CD4-positive, alpha-beta T cell treated with Interleukin-17A for 4 hours (primary cell): ENCODE measurements at places on chromosomes 3 and 15.

DNA sequence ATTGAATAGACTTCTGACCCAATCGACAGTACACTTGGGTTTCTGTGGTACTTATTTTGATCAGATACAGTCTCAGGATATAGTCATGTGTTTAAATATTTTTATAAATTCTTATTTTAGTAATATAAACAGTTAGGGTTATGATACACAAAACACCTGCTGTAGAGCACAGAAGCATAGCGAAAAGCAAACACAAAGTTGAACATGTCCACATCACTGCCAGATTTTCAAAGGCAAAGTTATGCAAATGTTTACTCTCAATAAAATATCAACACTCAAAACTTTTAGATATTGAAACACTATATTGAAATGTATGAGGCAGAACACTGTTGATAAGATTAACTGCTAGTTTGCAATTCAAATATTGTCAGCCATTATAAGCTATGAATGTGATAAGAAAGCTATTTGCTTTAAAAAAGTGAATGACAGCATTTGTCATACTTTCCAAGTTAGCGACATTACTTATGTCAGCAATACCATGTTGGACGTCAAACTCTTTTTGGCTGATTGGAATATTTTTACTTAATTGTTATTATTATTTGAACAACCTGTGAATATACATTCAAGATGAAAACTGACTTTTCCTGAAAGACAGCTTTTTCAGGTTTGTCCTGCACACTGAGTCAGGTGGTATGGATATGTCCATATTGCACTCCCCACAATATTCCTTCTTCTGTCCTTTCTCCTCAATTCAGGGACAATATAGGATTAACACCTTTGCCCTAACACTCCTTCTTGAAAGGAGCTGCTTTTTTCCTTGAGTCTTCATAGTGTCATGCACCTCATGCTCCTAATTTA is 367.1 kb downstream of the EPHA3 start:
- DNase-seq = no peak

DNA sequence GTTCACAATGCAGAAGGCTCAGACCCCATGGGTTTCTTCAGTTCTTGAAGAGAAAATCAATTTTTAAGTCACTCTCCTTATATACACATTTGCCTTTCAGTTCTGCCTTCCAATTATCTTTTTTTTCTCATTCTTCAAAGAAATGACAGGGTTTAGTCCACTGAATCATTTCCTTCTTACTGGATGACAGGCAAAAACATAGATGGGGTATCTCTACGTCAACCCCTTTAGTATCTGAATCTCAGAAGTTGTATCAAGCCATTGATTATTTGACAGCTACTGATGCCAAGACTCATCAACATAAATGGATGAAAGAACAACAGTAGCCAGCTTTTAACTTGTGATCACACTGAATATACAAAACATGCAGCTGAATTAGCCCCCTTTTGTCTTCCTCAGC is 6.5 kb downstream of the ATOSA start:
- no peak for DNase-seq

GRCh38 chr3:53168175-53168923 is 7.3 kb downstream of the PRKCD start:
- no peak for DNase-seq

DNA sequence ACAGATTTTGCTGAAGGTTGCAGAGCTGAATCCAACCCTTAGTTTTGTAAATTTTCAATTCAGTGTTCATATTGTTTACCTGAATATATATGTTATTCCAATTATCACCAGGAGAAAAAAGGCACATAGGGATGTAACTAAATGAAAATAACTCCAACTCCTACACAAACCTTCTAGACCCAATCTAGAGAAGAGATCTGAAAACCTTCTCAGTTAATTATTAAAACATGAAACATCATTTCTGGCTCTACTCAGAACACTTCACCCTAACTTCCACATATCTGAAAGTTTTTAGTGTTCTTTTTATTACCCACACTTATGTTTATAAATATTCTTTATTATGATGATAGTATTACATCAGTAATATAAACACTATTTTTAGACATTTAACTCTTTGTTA is 76.6 kb downstream of the LRRFIP2 start:
- DNase-seq = no peak

GRCh38 chr3:195040094-195040493 is 230.9 kb downstream of the XXYLT1 start:
- DNase-seq = no peak
